Activated T-cell treated with anti-CD3 and anti-CD28 coated beads, Interleukin-2, amount 50 U/mL, for 72 hours (primary cell): ENCODE measurements at places on chromosomes 5 and 9. TPM values are rescaled to one million over a fixed set of nuclear protein-coding genes. Genes with fewer than 3 reads are reported as not detected.

IL3 gene
- total RNA-seq: 8.9 TPM

IRX1 gene
- not detected for total RNA-seq

ADAMTS2 gene
- not detected for total RNA-seq

LCP2 gene
- 190 TPM for total RNA-seq

PAIP1 gene
- 65.0 TPM for total RNA-seq

HMMR gene
- 87.2 TPM for total RNA-seq

AFAP1L1 gene
- 0.17 TPM for total RNA-seq

FRMPD1 gene
- total RNA-seq: not detected

CCL21 gene
- total RNA-seq: not detected

TAF11L9 gene
- not detected for total RNA-seq

HRCT1 gene
- not detected for total RNA-seq

INSL6 gene
- total RNA-seq: not detected

IRX4 gene
- not detected for total RNA-seq

DNA sequence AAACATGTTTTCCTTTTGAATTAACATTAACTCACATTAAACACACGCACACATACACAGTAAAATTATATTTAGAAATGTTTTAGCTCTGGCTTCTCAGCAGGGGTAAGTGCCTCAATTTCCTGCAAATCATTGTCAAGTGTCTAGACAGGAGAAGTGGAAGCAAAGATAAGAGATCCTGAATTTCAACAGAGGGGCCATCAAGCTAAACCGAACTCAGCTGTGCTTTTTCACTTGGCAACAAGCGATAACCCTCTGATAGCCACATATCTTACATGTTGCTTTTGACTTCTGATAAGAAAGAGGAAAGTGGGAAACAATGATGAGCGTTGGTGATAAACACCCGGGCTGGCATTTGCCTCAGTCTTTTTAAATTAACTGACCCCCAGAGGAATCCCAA, 79.7 kb upstream of the SPDL1 start:
- DNase-seq: no peak

GRCh38 chr5:101009758-101010519, 106.9 kb upstream of the ST8SIA4 start:
- no peak for DNase-seq

- no peak for DNase-seq
These were observed 584.5 kb downstream of the TLE4 start for GRCh38 chr9:80156262-80156661.

DNA sequence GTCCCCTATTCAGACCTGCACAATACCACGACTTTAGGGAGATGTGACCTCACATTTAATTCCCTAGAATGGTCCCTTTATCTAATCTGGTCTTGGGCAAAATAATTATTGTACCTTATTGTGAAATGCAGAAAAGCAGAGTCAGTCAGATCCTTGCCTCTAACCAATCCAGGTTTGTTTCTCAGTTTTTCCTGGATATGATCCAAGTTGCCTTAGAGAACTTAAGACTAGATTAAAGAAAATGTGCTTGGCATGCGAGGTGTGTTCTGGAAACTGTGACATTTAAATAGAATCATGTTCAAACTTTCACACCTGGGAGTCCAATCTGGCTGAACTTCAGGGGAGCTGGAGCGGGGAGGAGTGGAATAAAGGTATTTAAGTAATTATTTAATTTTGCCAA, 696.2 kb downstream of the DNAH5 start:
- DNase-seq: no peak

GRCh38 chr5:170655920-170656319, 127.6 kb upstream of the GABRP start:
- no peak for DNase-seq

- no peak for DNase-seq
These were observed 56.0 kb downstream of the TRPC7 start for GRCh38 chr5:136309376-136309775.

DNA sequence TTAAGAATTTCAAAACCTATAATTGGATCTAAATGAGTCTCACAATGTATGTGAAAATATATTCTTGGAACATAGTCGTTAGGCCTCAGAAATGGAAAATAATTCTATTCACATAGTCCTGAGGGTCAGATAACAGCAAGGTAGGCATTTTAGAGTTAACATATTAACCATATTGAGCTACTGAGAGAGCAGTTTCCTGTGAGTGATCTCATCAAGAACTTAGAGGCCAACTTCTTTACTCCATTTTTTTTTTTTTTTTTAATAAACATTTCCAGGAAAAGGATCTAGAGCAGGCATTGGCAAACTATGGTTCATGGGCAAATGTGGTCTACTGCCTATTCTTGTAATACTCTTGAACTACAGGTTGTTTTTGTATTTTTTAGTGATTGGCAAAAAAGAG, 26.6 kb downstream of the RAB24 start:
- no peak for DNase-seq

- no peak for DNase-seq
These were observed 341.4 kb downstream of the DIRAS2 start for GRCh38 chr9:90301277-90301653.

- DNase-seq: no peak
These were observed 50.2 kb upstream of the BARX1 start for GRCh38 chr9:94005272-94005901.

GRCh38 chr5:171436804-171437285, 17.4 kb downstream of the FGF18 start:
- no peak for DNase-seq

DNA sequence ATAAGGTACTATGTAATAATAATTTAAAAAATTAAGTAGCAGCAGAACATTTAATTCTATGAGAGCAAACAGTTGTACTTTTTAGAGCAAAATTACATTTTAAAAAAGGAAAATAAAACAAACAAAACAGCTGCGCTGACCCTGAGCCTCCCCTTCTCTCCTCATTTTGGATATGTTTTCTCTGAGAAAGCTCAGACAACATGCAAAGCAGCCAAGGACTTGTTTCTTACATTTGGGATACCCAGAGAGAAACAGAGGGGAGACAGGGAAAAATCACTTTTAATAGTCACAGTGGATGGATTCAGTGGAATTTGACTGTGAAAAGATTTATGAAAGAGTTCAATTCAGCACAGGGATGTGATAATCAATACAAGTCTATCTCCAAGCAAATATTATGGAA, 299.2 kb downstream of the EBF1 start:
- no peak for DNase-seq

- DNase-seq: peak; percentile 77
These were observed 48.7 kb upstream of the PSD2 start for GRCh38 chr5:139746691-139747582.

DNA sequence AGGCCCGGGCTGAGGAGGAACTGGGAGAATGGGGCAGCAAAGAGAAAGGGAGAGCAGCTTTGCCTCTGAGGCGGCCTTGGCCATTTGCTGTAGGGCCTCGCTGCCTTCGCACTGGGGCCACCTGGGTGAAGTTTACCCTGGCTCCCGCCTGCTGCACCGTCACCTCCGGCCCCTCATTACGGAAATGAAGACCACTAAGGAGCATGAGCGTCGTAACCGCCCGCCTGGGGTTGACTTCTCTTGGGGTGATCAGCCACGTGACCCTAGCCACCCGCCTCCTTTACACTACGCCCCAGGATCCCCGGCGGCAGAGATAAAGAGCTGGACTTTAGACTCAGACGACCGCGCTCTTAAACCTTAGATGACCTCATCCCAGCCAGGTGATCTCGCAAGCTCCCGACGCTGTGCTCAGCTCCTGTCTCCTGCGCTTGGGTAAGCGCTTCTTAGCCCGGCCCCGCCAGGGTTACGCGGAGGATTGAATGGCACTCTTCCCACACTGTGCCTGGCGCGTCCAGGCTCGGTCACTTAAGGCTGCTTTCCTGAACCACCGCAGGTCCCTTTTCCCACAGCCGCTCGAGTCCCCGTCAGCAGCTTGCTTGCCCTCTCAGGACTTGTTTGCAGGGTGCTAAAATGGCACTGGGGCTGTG, 107.9 kb upstream of the LARP1 start:
- peak; percentile 28 for DNase-seq

GRCh38 chr5:149586708-149587318, 5.5 kb downstream of the ARHGEF37 start:
- no peak for DNase-seq

GRCh38 chr5:81164936-81165335, 68.2 kb upstream of the CKMT2 start:
- DNase-seq: no peak

DNA sequence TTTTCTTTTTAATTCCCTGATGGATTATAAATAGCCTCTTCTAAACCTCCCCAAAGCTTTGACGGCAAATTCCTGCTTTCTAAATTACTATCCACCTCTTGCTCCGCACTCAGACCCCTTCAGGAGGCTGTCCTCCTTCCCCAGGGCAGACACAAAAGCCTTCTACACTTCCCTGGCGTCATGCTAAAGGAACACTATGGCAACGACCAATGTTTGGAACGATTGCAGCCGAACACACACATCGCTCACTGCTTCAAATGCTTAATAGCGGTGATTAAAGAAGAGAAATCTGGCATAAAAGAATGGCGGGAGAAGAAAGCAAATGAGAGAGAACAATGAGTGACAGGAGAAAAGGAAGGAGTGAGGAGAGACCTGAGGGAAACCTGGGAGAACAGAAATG, 297.3 kb downstream of the MLLT3 start:
- DNase-seq: no peak

DNA sequence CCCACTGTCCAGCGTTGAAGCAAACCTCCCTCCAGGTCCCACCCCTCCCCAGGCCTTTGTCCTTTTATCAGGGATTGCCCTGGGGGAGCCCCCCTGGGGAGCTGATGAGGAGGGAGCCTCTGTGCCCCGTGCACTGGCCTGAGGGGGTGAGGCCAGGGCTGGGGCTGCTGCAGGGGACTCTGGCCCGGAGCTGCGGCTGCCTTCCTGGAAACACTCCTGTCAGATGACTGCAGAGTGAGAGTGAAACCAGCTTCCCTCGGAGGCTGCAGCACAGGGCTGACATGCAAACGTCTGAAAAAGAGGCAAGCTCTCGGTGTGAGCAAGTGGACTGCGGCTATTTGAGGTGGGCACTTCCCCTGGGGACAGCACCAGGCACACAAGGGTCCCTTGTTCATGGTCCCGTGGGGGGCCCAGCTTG, 4.6 kb upstream of the TRAF2 start:
- peak; percentile 75 for DNase-seq

GRCh38 chr9:130286781-130287428, 21.3 kb downstream of the HMCN2 start:
- no peak for DNase-seq

DNA sequence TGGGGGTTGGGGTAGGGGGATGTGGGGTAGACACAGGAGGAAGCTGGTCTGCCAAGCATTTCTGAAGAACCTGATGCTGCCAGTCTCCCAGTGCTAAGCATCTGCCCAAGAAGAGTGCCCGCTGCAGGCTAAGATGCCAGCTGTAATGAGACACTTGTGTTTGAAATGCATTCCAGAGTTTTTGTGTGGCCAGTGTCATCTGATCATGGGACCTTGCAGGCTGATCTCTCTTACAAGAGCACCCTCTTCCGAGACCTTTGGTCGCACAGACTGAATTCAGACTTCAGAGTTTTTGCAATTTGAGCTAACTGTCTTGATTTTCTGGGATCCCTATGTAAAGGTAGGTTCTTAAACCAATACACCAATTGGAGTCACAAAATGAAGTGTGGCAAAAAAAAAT, 58.1 kb downstream of the DENND1A start:
- DNase-seq: no peak

DNA sequence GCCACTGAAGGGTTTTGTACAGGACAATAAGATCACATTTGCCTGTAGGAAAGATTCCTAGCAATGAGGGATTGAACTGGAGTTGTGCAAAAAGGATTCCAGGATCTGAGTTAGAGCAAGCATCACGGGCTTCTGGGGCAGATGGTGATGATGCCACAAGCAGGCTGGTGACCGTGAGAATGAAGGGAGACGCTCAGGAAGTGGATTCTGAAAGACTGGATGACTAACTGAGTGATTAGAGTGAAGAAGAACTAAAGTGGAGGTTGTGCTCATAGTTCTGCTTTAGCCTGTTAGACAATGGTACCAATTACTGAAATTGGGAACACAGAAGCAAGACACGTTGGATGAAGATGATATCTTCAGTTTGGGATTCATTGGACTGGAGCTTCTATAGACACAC, 168.2 kb downstream of the CD180 start:
- DNase-seq: no peak

DNA sequence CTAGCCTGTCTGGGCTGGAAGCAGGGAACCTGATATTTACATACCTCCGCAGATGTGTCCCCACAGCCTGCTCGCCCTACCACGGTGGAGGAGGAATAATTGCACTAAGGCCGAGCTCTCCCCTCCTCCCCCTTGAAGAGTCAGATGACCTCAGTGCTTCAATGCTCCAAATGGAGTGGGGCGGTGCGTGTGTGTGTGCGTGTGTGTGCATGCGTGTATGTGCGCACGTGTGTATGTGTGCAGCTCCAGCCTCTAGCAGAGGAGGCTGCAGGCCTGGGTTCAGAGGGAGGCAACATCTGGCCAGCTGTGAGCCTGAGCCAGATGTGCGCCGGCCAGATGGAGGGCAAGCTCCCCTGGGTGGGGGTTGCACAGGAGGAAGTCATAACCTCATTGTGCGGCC, 90.5 kb downstream of the NRG2 start:
- DNase-seq: no peak

DNA sequence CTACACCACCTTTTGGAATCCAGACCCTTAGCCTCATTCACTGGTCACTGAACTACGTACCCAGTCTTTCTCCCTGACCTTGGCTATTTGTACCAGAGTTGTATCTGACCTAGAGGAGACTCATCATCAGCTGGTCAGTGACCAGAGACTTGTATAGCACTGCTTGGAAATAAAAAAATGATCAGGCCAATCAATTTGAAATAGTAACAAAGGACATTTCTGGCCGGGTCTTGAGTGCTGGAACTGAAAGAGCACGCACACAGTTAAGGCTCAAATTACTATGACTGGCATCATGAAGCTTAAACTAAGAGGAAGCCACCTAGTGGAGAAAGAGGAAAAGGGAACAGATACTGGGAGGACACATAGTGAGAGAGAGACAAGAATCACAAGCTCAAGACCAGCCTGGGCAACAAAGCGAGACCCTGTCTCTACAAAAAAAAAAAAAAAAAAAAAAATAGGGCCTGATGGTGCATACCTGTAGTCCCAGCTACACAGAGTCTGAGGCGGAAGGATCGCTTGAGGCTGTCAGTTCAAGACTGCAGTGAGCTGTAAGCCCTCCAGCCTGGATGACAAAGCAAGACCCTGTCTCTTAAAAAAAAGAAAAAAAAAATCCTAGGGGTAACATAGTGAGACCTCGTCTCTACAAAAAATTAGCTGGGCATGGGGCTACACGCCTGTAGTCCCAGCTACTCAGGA, 12.8 kb upstream of the SRP19 start:
- no peak for DNase-seq

- peak; percentile 53 for DNase-seq
These were observed 21.3 kb upstream of the NDST1 start for GRCh38 chr5:150486402-150487198.

DNA sequence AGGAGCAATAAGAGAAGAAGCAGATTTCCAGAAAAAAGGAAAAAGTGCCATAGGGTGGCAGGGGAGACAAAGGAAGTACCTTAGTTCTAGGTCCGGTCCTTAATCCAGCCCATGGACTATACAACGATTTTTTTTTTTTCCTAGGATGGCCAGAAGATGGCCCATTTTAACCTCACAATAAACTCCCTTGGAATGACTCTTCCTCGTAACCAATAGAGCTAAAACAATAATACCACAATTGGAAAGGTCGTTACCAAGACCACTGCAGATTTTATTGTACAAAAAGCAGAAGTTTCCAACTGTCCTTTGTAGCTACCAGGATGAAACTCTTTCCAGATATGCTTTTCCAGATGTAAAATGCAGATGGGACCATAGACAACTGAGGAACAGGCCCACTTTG, 34.4 kb upstream of the SSBP2 start:
- DNase-seq: no peak
